ENCODE measurements at places on chromosomes 6 and 20.

DNA sequence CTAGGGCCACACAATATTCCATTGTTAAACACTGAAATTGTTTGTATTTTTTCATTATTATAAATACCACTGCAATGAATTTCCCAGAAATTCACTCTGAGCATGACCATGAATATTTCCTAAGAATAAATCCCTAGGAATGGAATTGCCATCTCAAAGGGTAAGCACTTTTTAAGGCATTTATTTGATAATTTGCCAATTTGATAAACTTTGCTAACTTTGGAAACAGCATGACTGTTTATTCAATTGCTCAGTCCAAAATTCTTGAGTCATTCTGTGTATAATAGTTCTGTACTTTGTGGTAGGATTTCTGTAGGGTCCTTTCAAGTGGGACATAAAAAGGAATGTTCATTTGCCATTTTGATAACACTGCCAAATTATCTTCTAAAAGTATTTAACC, 44.2 kb upstream of the TOX2 start:
- peak; percentile 36 for DNase-seq

- DNase-seq = peak; percentile 33
Observed at GRCh38 chr20:5078399-5078958, 41.3 kb downstream of the PCNA start.

DNA sequence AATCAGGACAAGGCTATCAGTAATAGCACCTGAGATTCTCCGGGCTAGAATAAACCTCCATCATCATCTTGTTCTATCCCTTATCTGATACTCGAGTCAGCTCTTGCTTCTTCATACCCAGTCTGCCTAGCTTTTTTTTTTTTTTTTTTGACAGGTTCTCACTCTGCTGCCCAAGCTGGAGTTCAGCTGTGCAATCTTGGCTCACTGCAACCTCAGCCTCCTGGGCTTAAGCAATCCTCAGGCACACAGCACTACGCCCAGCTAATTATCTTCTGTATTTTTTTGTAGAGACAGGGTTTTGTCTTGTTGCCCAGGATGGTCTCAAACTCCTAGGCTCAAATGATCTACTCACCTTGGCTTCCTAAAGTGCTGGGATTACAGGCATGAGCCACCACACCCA, 19.5 kb downstream of the SRSF6 start:
- no peak for DNase-seq

DNA sequence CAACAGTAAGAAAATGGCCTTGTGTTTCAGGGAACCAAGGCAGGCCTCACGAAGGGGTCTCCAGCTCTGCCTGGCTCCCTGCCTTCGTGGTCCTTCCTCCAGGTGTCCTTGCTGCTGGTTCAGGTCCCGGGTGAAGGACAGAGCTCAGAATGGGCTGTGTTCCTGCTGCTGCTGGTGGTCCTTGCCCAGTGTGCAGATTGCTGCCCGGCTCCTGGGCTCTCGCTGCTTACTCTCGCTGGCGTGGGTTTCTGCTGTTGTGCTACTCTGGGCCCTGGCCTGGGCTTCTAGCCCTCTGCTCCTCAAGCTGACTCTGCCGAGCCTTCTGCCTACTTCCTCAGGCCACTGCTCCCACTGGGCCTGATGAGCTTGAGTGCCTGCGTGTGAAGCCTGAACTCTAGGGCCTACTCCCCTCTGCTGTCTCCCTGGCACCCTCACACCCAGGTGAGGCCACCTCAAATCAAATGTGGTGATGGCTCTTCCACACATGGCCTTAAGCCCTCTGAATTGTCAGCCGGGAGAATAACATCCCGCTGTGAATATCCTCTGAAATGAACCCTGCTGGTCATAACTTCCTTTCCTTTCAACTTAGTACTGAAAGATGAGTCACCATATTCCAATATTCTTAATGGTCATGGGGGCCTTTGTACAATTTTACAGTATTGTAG, 171.6 kb downstream of the FOXC1 start:
- no peak for DNase-seq

DNA sequence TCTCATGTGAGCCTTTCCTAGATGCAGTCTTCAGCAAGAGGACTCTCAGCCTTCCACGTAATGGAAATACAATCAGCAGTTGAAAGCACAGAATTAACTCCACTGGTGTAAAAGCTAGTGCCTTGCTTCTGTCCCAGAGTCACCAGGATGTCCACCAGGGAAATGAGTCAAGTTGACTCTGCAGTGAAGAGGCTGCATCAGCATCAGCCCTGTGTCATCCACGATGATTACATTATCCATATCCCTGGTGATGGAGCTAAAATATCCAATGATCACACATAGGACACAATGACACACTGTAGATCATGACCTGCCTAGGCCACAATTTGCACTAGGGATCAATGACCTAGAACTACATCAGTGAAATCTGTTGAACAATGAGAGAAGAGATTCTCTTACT, 262.4 kb downstream of the ERMARD start:
- DNase-seq = peak; percentile 4

DNA sequence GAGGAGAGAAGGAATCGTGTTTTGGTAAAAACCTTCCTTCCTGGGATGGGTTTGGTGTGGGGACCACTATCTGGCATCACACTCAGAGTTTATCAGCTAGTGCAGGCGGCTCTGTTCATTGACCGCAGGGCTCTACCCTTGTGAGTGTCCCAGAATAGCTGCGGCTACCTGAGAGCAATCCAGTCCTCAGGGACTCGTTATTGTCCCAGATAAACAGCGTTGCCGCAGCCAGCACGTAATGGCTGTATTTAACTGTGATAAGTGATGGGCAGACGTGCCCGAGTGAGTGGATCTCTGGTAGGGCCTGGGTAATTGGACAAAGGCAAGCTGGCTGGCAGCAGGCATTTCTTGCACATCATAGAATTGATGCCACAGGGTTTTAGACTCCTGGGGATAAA, 163.3 kb downstream of the SOBP start:
- no peak for DNase-seq

DNA sequence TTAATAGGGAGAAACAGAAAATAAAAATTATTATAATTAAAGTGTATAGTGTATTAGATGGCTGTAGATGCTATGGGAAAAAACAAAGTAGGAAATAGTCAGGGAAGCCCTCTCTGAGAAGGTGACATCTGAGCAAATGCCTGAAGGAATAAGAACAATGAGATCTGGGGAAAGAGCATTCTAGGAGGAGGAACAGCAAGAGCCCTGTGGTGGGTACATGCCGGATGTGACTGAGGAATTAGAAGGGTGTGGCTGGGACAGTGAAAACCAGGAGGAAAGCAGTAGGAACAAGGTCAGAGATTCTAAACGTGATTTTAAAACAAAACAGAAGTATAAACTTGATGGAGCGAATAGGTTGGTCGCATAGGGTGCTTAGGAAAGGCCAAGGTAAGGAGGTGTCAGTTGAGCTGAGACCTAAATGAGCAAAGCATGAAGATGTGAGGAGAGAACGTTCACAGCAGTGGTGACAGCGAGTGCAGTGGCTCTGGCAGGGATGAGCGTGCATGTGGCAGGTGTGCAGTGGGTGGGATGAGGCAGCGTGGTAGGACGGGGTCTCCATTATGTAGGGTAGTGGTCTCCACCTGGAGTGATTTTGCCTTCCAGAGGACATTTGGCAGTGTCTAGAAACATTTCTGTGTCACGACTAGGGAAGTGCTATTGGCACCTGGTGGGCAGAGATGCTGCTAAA, 97.1 kb upstream of the MRPS10 start:
- peak; percentile 65 for DNase-seq

DNA sequence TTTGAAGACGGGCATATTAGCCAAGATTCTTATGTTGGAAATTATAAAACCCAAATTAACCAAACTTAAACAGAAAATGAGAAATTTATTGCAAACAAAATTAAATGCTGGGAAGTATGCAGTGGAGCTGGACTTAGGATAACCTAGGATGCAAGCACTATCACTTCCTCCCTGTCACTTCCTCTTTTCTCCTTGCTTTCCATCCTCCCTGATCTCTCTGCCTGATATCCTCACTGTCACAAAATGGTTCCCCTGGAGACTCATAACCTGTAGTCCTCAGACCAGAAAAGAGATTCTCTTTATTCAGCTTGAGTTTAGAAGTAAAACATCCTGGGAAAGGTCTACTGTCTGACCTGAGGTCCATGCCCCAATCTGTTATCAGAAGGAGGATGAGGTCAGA, 7.4 kb upstream of the KLHL32 start:
- no peak for DNase-seq

DNA sequence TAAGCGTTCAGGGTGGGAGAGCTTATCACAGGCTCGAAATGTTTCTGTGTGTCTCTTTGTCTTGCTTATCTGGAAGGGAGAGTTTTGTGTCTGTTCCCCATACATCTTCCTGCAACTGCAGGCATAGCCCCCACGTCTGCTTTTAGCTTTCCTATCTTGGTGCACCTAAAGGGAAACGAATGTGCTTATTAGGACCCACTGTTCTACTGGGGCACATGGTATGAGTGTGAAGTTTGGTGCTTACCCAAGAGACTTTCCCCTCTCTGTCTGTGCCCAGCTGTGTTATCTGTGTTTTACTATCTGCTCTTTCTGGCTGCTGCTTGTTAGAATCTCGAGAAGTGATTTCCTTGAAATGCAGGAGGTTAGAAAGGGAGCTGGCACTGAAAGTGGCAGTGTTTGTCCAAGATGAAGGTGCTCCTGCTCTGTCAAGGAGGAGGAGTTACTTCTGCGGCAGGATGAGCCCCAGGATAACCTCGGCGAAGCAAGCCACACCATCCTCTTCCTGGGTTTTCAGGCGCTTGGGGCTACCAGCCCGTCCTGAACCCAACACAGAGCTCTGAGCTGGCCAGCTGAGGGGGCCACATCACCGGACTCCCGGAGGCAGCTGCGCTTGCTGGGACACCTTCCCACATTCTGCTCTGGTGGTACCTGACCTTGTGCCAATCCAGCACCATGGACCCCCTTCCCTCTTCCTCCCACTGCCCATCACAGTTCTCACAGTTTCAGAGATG, 23.4 kb downstream of the DYNLT1 start:
- DNase-seq = no peak

- no peak for DNase-seq
Observed at GRCh38 chr20:47855799-47856198, 70.5 kb upstream of the SULF2 start.

- DNase-seq = no peak
Observed at GRCh38 chr6:6486595-6486994, 101.9 kb upstream of the LY86 start.

DNA sequence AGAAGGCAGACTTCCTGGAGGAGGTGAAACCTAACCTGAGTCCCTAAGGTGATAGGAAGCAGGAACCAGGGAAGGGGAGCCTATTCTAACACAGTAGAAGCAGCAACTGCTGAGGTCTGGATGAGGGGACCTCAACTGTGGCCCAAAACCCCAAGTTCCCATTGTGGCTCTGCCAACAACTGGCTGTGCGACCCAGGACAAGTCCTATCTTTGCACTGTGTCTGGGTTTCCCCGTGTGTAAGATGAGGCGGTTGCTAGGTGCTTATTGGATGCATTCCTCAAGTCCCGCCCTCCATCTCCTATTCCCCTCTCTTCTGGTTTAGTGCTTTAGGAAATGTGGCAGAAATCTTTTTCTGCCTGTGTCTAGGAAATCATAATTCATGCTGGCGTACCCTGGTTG, 52.2 kb upstream of the TTPAL start:
- no peak for DNase-seq

DNA sequence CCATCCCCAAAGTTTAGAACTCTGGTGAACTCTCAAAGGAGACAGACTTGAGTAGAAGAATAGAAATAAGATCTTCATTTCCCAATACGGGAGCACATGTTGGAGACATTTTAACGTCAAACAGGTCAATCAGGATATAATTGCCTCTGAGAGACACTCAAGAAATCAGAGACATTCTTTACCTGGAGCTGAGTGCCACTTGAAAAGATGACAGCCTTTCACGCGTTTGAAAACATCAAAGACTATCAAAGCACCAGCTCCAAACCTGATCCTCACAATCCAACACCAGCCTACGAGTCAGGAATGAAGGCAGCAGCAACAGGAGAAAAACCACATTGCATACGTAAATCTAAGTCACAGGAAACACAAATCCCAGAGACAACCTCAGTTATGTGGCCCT, 571.5 kb upstream of the CDH4 start:
- no peak for DNase-seq

GRCh38 chr6:81204731-81205130, 547.8 kb downstream of the TENT5A start:
- no peak for DNase-seq

- DNase-seq = no peak
Observed at GRCh38 chr6:116568821-116569755, 2.2 kb upstream of the RWDD1 start.

GRCh38 chr20:16241911-16242310, 331.3 kb downstream of the KIF16B start:
- DNase-seq = peak; percentile 68

GRCh38 chr6:85516168-85516567, 66.3 kb downstream of the NT5E start:
- DNase-seq = peak; percentile 53

DNA sequence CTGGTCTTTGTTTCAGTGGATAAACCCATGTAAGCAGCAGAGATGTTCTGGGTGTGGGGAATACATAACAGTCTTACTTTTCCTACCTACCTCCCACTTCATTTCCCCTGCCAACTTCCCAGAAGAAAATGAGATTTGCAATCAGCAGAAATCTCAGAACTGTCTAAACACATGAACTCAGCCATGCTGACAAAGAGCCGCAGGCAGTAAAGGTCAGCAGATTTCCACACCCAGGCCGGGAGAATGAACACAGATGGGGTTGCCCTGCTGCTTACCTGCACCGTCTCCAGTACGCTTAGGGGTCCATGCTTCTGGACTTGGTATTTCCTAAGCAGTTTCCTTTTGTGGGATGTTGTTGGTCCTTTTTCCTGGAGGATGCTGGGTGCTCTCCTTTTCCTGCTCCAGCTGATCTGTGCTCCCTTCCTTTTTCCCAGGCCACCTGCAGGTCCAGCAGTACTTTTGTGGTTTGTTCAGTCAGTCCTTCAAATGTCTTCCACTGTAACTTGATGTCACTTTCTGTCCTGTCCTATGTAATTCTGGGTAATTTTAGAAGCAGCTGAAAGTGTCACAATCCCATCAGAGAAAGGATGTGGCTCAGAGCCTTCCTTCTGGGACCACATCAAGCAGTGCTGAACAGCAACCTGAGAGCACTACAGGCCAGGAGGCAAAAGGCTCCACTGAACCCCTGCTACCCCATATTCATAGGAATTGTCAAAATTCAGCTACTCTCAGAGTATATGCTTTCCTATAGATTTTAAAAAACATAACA, 129.0 kb downstream of the CEP57L1 start:
- DNase-seq = no peak

DNA sequence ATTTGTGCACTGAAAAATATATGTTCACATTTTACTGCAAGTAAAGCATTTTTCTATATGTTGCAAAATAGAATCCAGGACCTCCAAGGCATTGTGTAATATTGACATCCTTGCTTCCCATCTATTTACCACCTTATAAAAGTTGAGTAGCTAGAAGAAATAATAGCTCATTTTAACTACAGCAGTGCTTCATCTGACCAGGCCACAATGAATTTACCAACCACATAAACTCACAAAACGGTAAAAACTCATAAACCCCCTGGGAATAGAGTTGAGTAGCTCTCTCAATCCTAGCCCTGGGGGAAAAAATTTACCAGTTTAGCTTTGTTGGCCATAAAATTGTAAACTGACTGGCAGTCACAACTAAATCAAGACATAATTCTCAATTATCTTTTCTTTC, 3.9 kb downstream of the ATXN1 start:
- peak; percentile 39 for DNase-seq

- DNase-seq = no peak
Observed at GRCh38 chr6:39847221-39847620, 55.0 kb downstream of the DAAM2 start.

- DNase-seq = no peak
Observed at GRCh38 chr6:45469663-45470062, 91.9 kb upstream of the SUPT3H start.
